ENCODE measurements at places on chromosomes 2 and 18. TPM values are rescaled to one million over a fixed set of nuclear protein-coding genes. Genes with fewer than 3 reads are reported as not detected.

Gene CWC22
- total RNA-seq: 17.6 TPM

Gene LYPD6B
- 23.6 TPM for total RNA-seq

GRCh38 chr2:11852526-11853196 lies 106.2 kb downstream of the LPIN1 start:
- no peak for DNase-seq

DNA sequence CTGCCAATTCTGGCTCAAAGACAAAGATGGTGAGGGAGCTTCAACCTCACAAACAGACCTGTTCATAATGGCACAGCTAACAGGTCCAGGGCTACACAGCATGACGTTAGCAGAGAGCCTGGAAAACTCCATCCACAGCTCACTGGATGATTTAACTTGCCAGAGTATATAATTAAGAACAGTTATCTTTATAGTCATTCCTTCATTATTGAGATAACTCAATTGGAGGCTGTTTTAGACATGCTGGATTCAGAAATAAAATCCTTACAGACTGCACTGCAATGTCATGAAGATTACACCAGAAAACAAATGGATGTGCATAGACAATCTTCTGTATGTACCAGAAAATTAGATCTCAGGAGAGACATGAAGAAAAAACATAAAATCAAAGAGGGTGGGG lies 55.1 kb upstream of the LYPD1 start:
- DNase-seq: no peak

DNA sequence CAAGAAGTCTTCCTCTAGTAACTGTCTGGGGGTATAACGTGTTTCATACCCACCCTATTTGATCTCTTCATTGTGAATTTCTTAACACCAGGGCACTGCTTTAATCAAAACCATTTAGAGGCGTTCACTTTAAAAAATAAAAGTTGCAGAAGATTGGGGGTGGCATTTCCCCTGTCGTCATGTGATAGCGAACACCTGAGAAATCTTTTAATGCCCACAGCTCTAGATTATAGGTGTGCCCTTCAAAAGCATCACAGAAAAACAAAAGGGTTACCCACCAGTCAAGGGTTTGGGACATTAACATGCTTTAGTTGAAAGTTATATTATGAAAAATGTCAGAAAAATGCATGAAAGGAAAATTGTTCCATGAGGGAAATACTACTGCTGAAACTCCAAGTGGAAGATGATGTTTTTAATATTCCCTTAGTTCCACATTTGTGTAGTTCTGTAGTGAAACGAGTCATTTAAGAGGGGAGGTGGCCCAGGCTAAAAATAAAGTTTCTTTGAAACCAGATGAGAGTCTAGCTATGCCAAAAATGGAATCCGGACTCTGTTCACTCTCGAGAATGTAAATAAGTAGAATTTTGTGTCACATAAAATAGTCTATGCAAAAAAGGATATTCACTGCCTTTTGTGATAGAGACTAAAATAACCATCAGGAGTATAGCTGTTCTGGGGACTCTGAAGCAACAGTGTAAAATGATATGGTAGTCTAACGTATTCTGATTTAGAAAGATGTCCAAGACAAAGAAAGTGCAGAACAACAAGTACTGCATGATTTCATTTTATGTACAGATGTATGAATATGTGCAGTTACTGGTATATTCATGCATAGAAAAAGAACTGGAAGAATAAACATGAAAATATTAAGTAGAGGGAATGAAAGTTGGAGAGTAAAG lies 95.3 kb downstream of the TMEM247 start:
- DNase-seq: no peak

GRCh38 chr2:126945118-126945517 lies 46.4 kb downstream of the TEX51 start:
- DNase-seq: no peak

DNA sequence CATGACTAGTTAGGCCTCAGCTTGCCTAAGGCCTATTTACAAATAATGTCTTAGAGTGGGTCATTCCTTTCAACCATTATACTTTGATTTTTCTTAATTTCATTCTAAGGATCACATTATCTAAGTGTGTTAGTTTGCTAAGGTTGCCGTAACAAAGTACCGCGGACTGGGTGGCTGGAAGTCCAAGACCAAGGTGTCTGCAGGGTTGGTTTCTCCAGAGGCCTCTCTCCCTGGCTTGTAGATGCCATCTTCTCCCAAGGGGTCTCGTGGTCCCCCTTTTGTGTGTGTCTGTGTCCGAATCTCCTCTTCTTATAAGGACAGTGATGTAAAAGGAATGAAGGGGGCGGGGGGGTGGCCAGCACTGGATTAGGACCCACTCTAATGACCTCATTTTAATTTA lies 18.4 kb upstream of the ITM2C start:
- DNase-seq: no peak

DNA sequence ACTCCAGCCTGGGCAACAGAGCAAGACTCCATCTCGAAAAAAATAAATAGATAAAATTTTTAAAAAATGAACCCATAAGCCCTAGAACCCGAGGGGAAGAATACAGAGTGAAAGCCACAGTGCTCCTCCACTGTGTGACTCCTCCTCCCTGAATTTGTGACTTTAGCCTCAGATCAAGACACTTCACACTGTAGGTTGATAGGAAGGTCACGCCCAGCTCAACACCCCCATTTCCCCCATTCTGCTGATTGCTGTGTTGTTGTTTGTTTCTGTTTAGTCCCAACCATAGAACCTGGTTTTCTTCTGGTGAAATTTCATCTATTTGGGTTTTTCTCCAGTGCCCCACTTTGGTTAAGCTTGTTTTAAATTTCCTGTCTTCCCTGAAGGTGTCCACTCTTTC lies 102.2 kb downstream of the VIT start:
- no peak for DNase-seq

Measured in HFFc6 (cell line).